Peyer's patch (tissue), 4 donors: ENCODE measurements at places on chromosomes 2 and 18. TPM values are rescaled to one million over a fixed set of nuclear protein-coding genes. Genes with fewer than 3 reads are reported as not detected.

- H3K27ac ChIP-seq: no peak overlapping the region
- H3K36me3 ChIP-seq: no peaks in the 10 kb centered on the region
- no peaks in the 10 kb centered on the region for H3K4me1 ChIP-seq
- no peak overlapping the region for H3K4me3 ChIP-seq
- H3K27me3 ChIP-seq: no peaks in the 10 kb centered on the region
- peak; percentile 8 for DNase-seq
These were observed 170.5 kb downstream of the NDUFA10 start for GRCh38 chr2:239854596-239854995.

GRCh38 chr2:42098571-42099437, 51.0 kb downstream of the PKDCC start:
- no peak overlapping the region for H3K4me3 ChIP-seq
- no peaks in the 10 kb centered on the region for H3K36me3 ChIP-seq
- peak; percentile 38 for DNase-seq
- H3K4me1 ChIP-seq: peaks cover 28% of the 10 kb centered on the region
- H3K27ac ChIP-seq: peak overlapping the region; percentile 92

Gene CCDC68
- total RNA-seq: 91.1 TPM

Gene RTP5
- not detected for total RNA-seq

Gene GALNT13
- total RNA-seq: 1.6 TPM
